HFFc6 (cell line): ENCODE measurements at places on chromosomes 1 and 21.

GRCh38 chr21:45888386-45889009 lies 93.1 kb upstream of the COL6A1 start:
- no peak for DNase-seq

DNA sequence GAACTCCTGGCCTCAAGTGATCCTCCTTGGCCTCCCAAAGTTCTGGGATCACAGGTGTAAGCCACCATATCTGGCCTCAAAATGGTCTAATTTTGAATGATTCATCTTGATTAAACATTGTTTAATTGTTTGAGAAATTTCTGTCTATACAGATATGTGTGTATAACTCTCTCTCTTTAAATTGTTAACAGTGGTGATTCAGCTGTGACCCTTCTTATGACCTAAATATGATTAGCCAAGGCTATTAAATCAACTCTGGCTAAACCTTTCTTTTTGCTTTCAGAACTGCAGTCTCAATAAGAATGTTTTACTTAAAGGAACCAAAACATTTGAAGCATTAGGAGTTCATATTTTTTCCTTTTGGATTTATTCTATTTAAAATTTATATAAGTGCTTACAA lies 19.2 kb upstream of the B3GALT5 start:
- DNase-seq, result no peak

DNA sequence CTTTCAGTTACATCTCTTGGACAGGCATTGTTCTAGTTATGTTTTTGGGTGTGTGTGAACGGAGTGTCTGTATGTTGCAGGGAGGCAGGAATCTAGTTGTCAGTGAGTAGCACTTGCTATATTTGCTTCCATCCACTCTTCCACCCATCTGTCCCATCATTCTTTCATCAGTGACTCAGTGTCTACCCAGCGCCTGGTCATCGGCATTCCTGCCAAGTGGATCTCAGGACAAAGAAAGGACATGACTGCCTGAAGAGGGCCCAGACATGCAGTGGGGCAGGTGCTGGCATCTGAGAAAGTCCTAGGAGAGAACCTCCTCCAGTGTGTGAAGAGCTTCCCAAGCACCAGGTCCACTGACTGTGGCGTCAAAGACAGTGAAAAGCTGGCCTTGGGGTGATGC lies 27.3 kb upstream of the MAGOH start:
- DNase-seq, result no peak

GRCh38 chr1:49842596-49842995 lies 181.2 kb downstream of the AGBL4 start:
- no peak for DNase-seq

DNA sequence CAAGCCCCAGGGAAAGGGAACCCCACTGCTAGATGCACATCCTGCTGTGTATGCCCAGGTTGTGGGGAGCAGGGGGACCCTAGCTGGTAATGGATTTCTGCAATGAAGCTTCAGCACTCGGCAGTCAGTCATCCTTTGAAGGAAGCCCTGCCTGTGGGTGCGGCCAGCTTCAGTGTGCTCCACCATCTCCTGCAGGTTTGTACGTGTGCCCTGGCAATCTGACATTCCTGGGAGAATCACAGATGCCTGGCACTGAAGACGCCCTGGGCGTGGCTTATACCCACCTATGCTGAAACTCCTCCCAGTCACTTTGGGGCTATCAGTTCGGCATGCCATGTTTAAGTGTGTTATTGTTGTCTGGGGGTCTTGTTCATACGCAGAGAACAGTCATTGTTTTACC lies 6.8 kb downstream of the SPRR5 start:
- no peak for DNase-seq

- DNase-seq, result no peak
These were observed 240.3 kb downstream of the AKT3 start for GRCh38 chr1:243609698-243610097.
